Stimulated activated CD8-positive, alpha-beta memory T cell treated with anti-CD3 and anti-CD28 coated beads, Interleukin-15, amount 100 ng/mL, for 4 hours (primary cell): ENCODE measurements at places on chromosomes 5 and 9.

DNA sequence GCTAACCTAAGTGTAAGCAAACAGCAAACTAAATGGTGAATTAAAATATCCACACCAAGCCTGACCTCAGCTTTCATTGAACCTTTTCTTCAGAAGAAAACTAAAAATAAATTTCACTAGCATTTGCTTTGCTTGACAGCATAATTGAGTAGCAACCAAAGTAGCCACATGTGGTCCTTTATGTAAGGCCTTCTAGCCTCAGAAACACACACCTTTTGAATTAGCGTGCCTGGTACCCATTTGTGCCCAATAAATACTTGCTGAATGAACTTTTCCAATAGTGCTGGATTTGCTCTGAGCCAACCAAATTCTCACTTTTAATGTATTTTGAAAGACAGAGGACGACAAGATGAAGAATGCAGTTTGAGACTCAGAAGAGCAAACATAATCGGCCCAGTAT, 2.1 kb upstream of the NIPBL start:
- DNase-seq = no peak

DNA sequence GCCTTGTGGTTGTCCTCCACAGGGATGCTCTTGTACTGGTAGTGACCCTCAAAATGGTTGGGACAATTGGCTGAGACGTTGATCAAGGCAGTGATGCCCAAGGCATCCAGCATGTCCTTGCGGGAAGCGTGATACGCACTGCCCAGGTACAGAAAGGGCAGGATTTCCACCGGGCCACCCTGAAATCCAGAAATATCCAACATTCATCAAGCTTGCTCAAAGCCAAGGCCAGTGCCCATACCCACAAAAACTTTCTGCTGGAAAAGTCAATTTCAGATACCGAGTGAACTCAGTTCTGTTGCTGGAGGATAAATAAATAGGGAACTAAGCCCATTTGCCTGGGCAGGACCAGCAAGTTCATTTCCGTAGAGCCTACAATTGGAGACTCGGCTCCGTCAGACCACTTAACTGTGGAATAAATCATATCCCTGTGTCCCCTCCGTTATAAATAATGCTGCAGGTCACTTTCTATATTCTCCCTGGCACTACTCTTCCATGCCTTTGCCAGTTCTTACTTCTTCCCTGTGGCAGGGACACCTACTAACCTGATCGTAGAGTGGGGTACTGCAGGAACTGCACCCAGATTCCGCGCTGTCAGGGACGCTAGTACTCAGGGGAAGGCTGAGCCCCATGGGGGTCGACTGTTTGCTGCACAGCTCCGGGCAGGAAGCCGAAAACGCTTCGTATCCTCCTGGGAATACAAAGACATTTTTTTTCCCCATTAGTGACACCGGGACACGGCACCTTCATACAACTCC, 1.2 kb downstream of the DUSP1 start:
- DNase-seq = no peak

DNA sequence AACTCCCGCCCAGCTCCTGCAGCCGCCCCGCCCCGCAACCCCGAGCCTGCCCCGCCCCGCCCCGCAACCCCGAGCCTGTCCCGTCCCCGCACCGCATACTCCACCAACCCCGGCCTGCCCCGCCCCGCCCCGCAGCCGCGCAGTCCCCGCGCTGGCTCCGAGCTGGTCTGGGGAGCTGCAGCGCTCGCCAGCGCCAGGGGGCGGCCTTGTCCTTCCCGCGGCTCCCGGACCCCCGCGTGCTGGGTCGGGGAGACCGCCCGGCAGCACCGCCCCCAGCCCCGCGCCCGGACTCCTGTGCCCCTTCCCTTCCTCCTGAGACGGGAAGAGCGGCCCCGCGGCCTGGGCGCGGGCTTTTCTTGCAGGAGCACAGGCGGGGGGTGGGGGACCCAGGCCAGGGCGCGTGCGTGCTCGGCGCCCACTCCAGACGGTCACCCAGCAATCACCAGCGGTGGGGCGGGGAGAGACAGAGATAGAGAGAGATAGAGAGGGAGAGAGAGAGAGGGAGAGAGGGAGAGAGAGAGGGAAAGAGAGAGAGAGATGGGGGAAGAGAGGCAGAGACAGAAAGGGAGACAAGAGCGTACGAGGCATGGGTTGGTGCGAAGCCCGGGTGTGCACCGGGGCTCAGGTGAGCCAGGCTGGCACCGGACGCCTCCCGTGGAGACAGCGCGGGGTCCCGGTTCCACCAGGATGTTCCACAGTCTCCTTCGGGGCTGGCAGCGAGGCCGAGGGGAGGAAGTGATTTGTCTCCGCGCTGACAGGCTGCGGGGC, 14.7 kb upstream of the TMEM250 start:
- no peak for DNase-seq

DNA sequence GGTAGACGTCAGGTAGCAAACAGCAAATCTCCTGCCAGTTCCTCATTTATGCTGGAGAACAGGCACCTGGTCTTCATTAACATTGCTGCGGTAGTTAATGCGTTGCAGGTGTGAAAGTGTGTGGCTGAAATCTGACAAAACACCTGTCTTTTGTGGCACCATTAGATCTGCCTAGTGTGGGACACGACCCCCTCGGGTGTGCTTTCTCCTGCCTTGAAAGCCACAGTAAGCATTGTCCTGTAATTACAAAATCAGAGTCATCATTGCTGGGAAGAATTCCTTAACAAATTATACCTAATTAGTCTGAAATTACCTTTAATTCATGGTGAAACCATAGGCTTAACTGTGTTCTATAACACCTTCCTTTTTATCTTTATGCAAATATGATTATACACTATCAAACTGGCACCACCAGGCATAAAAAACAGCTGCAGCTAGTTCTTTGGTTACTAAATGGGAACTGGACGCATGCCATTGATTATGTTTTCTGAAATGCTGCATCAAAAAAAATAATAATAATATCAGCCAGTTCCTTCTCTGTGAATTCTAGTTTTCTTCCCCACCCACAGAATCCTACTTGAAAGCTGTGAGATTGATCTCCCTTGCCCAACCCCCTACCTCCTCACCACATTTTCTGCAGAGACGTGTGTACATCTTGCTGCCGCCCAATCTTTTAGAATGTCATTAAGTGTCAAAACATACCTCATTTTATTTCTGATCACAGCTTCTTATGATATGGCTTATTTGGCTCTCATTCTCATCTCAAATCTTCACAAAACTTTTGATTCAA, 374.0 kb downstream of the NFIB start:
- DNase-seq = no peak

DNA sequence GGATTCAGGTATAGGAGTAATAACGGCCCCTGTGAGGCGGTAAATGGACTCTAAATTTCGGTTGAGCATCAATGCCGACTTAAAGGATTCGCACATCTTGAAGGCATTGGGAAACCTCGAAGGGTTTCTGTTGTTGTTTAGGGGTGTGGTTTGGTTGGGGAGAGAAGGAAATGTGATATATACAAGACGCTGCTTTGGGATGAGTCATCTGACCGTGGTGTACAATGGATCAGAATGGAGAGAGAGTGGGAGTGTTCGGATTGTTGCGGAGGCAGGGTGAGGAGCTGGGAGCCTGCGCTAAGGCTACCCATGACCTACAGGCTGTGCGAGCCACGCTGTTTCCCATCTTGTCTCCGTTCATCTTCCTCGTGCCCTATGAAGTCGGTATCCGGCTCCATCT, 60.4 kb upstream of the ERCC6L2 start:
- no peak for DNase-seq

DNA sequence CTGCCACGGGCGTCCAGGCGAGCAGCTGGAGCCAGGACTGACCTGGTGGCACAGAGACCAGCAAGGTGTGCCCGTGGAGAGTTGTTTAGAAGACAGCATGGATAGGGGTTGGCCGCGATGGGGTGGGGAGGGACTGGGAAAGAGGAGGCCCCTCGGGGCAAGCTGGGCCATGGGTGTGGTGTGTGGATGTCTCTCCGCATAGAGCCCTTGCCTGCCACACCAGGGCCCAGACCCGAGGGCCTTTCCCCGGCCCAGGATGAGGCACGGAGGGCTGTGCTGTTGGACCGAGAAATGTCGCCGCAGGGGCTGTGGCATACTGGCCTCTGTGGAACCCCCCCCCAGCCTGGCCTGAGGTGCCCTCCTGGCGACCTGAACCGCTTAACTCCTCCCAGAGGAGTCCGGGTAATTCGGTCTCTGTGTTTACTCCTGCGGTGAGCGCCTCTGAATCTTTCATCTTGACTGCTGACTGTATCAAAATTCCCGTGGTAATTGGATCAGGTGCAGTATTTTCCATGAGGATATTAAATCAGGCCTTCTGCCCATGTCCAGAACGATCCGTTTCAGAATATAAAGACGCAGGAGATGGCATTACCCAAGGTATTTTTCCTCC, 22.5 kb upstream of the LAMC3 start:
- no peak for DNase-seq

GRCh38 chr5:72226950-72227349, 93.1 kb downstream of the MRPS27 start:
- DNase-seq = no peak

DNA sequence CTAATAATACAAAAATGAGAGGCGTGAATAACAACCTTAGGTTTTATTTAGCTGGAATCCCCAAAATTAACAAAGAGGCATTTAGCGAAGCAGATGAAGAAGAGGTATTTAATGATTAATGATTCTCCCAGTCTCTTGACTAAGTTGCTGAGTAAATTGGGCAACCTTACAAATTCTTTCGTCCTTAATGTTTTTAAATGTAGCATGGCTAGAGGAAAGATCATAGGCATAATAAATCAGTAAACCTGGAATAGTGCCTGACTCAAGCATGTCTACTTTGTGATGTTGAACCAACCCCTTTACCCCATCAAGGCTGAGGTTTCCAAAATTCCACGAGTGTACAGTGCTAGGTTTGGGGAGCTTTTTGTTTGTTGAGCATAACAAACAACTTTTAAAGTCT, 7.9 kb downstream of the BHMT start:
- DNase-seq = no peak

- no peak for DNase-seq
Observed at GRCh38 chr5:156380848-156381247, 53.9 kb downstream of the SGCD start.

DNA sequence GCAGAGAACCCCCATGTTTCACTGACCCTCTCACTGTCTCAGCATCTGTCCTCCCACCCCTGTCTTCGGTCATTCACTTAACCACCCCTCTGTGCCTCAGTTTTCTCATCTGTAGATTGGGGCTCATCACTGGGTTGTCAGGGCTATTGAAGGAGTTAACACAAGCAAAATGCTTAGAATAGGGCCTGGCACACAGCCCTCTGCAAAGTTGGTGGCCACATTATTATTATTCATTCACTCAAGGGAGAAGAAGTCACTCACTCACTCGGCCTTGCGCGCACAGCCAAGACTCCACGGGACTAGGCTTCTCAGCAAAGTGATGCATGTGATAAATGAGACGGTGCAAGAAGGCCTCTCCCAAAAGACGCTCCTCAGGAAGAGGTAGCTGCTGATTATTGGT, 8.0 kb downstream of the PDGFRB start:
- no peak for DNase-seq

GRCh38 chr5:150057052-150057451, 29.3 kb downstream of the CSF1R start:
- DNase-seq = no peak

- DNase-seq = no peak
Observed at GRCh38 chr9:98850851-98851729, 43.6 kb downstream of the GALNT12 start.

DNA sequence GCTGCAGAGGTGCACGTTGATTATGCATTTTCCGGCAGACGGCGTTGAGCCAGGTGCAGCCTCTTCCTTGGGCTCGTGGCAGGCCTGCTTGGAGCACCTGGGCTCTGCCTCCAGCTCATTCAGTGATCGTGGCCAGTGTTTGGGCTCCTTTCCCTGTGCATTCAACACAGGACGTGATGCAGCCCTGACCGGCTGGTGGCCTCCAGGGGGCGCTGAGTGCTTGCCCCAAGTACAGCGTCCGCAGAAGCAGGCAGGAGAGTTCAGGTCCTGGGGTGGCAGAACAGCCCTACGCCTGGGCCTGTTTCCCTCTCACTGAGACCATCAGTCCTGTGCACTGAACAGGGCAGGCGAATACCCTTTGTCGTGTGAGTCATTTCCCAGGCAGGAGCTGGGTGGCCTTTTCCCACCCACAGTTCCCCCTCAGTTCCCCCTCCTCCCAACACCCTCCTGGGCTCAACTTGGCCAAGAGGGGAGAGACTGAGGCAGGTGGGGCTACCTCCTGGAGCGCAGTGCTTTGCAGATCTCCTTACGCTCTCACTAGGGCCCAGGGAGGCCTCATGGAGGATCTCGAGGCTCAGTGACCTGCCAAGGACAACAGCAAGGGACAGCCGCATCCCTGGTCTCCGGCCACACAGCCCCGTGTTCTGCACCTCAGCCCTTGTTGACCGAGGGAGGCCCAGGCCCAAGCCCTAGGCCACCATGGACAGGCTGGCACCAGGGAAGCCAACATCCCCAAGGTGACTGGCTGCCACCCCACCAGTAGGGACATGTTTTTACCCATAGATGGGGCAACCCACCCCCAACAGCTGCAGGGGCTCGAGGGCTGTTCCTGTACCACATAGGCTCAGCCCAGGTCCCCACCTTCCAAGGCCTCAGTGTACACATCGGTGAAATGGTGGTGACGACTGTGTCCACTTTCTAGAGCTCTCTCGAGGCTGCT, 52.9 kb downstream of the LRSAM1 start:
- DNase-seq = peak; percentile 42

DNA sequence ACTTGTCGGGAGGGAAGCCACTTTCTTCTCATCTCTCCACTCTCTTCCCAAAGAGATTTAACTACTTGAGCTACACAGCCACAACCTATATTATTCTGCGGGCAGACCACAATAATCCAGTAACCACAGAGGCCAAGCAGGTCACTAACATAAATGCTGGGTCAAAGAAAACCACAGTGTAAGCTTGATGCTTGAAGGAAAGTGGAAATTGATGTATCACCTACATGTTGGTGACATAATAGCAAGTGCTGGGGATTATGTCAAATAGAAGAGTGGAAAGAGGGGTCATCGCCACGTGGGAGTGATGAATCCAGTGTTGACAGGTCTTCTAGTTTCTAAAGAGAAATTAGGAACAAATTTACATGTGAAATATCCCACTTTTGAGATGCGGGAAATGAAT, 40.9 kb downstream of the RFK start:
- DNase-seq = no peak
